ENCODE measurements at places on chromosomes 3 and 15. TPM values are rescaled to one million over a fixed set of nuclear protein-coding genes. Genes with fewer than 3 reads are reported as not detected.

AGBL1 gene
- not detected for total RNA-seq

LINGO1 gene
- total RNA-seq, result 0.13 TPM

DNA sequence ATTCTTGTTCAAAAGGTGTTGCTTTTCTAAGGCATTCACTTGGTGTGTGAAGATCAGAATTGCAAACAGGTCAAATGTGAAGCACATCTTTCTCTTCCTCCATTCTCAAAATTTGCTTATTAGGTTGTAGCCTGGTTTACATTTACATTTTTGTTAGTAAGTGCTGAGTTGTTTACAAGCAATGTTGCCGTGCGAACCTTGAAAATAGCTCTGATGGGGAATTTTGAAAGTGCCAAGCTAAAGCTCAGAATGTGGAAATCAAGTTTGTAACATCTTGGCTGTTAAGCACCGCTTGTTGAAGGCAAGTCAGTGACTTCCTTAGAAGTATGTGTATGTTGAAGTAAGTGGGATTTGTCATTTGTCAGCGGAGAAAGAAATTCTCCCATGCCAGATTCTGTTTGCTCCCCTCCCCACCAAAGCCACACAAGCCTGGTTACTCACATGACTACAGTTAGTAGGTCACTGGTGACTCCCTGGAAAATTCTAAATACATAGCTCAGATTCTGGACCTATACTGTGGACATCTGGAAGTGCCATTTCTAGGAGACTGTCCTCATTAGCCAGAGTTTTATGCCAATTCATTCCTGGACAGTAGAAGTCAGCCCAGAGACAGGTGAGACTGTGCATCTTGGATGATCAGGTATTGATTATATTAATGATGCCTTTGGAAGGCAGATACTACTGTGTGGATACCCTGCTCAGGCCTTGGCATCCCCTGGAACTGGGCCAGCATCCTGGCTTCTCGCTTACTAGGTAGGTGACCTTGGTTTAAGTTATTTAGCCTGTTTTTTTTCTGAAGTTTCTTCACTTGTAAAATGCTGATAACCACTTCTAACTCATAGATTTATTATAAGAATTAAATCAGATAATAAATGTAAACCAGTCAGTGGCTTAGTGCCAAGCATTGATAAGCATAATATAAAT, 390.6 kb upstream of the SEMA6D start:
- H3K27ac ChIP-seq, result no peak overlapping the region
- DNase-seq, result peak; percentile 18
- peaks cover 5% of the 10 kb centered on the region for H3K4me1 ChIP-seq
- H3K27me3 ChIP-seq, result no peaks in the 10 kb centered on the region
- H3K4me3 ChIP-seq, result no peak overlapping the region

- no peaks in the 10 kb centered on the region for H3K27me3 ChIP-seq
- no peaks in the 10 kb centered on the region for H3K4me1 ChIP-seq
- no peak overlapping the region for H3K4me3 ChIP-seq
- no peaks in the 10 kb centered on the region for H3K36me3 ChIP-seq
Observed at GRCh38 chr3:39501968-39502837, 34.7 kb downstream of the MOBP start.

IRAK2 gene
- total RNA-seq, result 5.0 TPM

GATA2 gene
- 19.5 TPM for total RNA-seq

DNA sequence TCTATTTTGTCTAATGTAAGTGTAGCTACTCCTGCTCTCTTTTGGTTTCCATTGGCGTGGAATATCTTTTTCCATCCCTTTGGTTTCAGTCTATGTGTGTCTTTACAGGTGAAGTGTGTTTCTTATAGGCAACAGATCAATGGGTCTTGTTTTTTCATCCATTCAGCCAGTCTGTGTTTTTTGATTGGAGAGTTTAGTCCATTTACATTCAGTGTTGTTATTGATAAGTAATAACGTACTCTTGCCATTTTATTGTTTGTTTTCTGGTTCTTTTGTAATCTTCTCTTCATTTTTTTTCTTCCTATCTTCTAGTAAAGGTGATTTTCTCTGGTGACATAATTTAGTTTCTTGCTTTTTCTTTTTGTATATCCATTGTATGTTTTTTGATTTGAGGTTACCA, 97.1 kb downstream of the GLDN start:
- H3K36me3 ChIP-seq, result no peaks in the 10 kb centered on the region
- no peak overlapping the region for H3K27ac ChIP-seq
- H3K4me1 ChIP-seq, result no peaks in the 10 kb centered on the region
- H3K4me3 ChIP-seq, result no peak overlapping the region
- no peak for DNase-seq

- DNase-seq, result peak; percentile 17
- H3K4me3 ChIP-seq, result peak overlapping the region; percentile 28
- no peaks in the 10 kb centered on the region for H3K27me3 ChIP-seq
Observed at GRCh38 chr15:93071469-93071936, 17.5 kb downstream of the RGMA start.

BOC gene
- 43.7 TPM for total RNA-seq

- H3K4me3 ChIP-seq, result no peak overlapping the region
- H3K36me3 ChIP-seq, result no peaks in the 10 kb centered on the region
- H3K4me1 ChIP-seq, result no peaks in the 10 kb centered on the region
- no peaks in the 10 kb centered on the region for H3K27me3 ChIP-seq
Observed at GRCh38 chr3:56076746-56077145, 391.5 kb downstream of the ERC2 start.

DNA sequence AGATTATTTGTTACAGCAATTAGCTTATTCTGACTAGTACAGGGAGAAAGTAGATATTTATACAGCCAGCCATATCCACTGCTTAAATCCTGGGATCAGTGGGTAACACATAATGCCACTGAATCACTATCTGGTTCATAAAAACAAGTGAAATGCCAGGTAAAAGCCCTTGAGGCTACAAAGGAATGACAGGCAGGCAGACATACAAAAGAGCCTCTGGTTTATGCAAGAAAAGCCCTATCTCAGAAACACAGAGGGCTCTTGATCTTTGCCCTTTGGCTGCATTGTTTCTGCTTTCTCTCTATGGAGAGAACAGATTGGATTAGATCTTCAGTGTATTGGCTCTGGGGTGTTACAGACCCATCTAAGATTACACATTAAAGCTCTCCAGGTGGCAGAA, 115.4 kb upstream of the GADL1 start:
- no peak overlapping the region for H3K27ac ChIP-seq
- no peaks in the 10 kb centered on the region for H3K4me1 ChIP-seq
- no peaks in the 10 kb centered on the region for H3K36me3 ChIP-seq

GRCh38 chr15:28037969-28038590, 61.0 kb downstream of the OCA2 start:
- H3K4me1 ChIP-seq, result no peaks in the 10 kb centered on the region
- H3K4me3 ChIP-seq, result no peak overlapping the region
- no peaks in the 10 kb centered on the region for H3K36me3 ChIP-seq
- H3K27ac ChIP-seq, result no peak overlapping the region
- no peak for DNase-seq
- no peaks in the 10 kb centered on the region for H3K27me3 ChIP-seq

DNA sequence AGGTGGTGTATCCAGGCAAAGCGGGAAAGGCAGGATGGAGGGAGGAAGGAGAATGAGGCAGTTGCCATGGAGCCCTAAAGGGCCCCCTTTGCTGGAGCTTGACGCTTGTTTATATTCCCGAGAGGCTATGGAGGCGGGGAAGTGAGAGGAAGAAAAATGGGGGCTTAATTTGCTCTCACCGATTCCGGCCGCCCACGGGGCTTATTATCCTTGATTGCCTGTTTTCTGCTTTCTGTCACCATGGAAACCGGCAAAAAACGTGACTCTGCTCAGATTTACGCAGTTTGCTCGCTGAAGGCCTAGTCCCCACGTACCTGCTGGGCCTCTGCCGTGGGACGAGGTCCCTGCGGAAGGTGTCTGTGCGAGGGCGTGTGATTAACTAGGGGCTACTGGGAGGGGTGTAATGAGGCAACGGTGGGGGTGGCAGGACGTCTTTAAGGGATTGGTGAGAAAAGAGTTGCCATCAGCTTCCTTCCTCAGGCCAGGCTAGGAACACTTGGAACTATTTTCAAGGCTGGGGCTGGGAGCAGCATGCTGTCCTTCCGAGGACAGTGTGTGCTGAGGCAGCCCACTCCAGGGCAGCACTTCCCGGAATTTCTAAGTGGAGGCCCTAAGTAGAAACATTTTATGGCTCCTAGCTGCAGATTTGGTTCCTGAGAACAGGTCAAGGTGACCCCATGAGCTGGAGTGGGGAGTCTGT, 110.8 kb upstream of the NDN start:
- H3K4me3 ChIP-seq, result no peak overlapping the region
- no peaks in the 10 kb centered on the region for H3K27me3 ChIP-seq
- no peak for DNase-seq
- H3K4me1 ChIP-seq, result no peaks in the 10 kb centered on the region

DNA sequence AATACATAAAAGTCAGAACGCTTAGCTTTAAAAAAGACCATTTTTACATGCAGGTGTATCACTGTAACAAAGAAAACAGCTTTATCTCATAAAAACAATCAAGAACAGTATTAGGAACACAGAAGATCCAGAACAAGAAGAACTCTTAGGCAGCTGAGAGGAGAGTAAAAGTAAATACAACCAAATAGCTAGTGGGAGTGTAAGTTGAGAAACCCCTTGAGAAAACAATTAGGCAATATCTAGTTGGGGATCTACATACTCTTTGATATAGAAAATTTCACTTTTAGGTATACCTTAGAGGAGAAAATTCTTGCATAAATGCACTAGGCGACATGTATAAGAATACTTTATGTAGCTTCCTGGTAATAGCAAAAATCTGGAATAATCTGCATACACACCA, 7.5 kb downstream of the TMF1 start:
- H3K36me3 ChIP-seq, result peaks cover 41% of the 10 kb centered on the region
- H3K27ac ChIP-seq, result no peak overlapping the region

DNA sequence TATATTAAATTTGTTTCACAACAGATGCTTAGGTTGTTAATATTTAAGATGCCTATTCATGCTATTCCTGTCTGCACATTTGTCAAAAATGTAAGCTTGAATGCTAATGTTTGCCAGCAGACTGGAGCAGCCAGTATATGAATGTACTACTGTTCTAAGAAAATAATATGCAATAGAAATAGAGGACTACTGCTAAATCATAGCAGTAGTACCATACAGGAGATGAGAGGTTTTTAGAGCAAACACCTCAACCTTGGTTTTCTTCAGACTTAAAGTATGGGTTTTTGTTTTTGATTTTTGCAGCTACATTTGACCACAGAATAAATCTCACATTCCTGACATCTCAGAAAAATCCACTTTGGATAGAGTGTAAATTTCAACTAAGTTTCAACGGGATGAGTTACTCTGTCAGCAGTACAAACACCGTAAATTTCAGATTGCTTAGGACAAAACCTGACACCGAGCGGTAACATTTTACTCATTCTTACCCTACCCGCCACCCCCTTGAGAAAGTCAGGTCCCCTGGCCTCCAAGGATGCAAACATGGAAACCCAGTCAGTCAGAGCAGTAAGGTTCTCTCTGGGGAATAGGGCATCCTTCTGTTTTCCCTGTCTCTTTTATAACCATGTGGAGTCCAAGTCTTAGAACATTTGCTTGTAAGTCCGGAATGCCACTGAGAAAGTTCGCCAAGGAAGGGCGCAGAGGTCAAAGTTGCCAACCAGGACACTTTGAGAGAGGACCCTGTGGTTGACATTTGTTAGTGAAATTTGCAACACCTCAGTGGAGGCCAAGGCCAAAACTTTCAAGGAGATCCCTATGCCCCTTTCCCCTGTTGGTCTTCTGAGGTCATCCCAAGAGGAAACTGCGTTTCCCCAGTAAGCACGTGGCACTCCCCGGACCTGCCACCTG, 17.9 kb upstream of the SATB1 start:
- H3K27ac ChIP-seq, result no peak overlapping the region
- H3K36me3 ChIP-seq, result no peaks in the 10 kb centered on the region
- H3K4me1 ChIP-seq, result peaks cover 12% of the 10 kb centered on the region
- H3K27me3 ChIP-seq, result no peaks in the 10 kb centered on the region
- no peak for DNase-seq

ZNF620 gene
- 7.6 TPM for total RNA-seq

- H3K4me1 ChIP-seq, result no peaks in the 10 kb centered on the region
- no peak overlapping the region for H3K27ac ChIP-seq
- no peaks in the 10 kb centered on the region for H3K36me3 ChIP-seq
- H3K4me3 ChIP-seq, result no peak overlapping the region
- no peak for DNase-seq
- no peaks in the 10 kb centered on the region for H3K27me3 ChIP-seq
Observed at GRCh38 chr3:107412376-107412775, 35.1 kb downstream of the CCDC54 start.

FRMD5 gene
- not detected for total RNA-seq

DNA sequence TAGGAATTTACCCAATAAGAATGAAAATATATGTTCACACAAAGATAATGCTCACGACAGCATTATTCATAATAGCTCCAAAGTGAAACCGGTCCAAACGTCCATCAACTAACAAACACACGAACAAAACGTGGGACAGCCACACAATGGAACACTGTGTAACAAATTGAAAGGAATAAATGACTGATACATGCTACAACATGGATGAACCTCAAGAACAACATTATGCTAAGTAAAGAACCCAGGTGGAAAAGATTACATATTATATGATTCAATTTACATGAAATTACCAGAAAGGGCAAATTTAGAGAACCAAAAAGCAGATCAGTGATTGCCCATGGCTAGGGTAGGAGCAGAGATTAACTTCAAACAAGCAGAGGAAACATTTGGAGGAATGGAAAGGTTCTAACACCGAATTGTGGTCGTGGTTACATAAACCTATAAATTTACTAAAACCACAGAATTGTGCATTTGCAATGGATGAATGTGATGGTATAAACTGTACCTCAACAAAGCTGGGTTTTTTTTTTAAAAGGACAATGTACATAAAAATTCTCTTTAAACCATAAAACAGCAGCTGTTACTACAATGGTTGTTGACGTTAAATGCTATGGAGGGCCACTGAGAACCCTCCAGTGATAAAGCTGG, 76.3 kb downstream of the XXYLT1 start:
- DNase-seq, result no peak
- no peak overlapping the region for H3K4me3 ChIP-seq
- no peak overlapping the region for H3K27ac ChIP-seq
- H3K4me1 ChIP-seq, result no peaks in the 10 kb centered on the region
- no peaks in the 10 kb centered on the region for H3K36me3 ChIP-seq

DNA sequence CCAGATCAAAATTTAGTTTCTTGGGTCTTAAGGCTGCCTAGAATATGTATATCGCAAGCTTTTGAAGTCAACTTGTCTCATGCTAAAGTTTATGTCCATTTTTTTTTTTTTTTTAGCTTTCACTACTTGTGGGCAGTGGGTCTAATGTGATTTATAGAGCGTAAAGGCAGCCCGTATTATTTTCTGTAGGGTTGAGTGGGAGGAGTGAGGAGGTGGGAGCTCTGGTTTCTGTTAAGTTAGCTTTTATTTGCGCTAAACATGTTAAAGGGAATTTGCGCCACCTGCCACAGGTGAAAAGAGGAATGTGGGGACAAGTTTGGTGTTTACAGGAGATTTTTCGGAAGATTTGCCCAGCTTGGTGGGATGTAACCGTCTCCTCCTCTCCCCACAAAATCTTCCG, 234.2 kb downstream of the IL20RB start:
- H3K4me1 ChIP-seq, result no peaks in the 10 kb centered on the region
- no peak for DNase-seq
- no peak overlapping the region for H3K27ac ChIP-seq
- no peaks in the 10 kb centered on the region for H3K36me3 ChIP-seq
- no peaks in the 10 kb centered on the region for H3K27me3 ChIP-seq
